ENCODE measurements at places on chromosomes 11 and 22.
A peak's percentile ranks its signal among the peaks of the same experiment; 100 is the strongest.

DNA sequence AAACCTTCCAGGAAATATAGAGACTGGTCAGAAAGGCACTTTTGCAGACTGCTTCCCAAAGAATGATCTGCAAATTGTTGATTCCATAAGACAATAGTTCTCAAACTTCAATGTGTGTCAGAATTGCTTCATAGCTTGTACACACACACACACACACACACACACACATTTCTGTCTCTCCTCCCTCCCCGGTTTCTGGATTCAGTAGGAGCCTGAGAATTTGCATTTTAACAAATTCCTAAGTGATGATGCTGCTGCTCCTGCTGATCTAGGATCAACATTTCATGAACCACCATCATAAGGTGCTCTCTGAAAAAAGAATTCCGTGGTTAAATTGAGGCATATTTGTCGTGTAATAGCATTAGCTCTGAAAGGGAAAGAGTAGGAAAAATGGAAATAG is 35.3 kb upstream of the FZD4 start:
- no peak for DNase-seq

DNA sequence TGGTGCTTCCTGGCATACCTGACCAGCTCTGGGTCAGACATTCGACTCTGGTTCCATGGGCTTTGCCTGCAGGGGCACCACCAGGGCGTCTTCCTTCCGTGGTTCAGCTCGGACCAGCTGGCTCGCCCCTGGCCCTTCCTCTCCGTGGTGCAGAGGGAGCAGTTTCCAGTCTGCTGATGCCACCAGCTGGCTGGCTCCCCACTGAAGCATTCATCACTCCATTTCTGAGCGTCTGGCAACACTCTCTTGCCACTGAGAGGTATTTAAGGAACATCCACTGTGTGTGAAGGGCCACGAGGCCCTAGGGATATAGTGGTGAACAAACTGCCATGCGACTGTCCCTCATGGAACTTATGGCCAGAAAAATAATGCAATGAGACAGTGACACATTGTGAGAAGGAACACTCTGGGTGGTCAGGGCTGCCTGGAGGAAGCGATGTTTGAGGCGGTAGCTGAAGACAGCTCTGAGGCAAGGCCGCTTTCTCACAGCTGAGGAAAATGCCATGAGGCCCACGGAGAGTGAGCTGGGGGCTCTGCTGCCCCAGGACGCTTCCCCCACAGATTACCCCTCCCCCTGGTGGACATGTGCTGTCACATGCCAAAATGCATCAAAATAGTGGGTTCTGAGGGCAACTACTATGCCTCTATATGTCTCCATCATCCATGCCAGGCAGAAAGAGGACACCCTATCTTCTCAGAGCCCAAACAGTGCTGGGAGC is 44.9 kb upstream of the ARFGAP3 start:
- DNase-seq = no peak

- no peak for DNase-seq
Observed at GRCh38 chr22:35578836-35579575, 38.1 kb downstream of the MB start.

DNA sequence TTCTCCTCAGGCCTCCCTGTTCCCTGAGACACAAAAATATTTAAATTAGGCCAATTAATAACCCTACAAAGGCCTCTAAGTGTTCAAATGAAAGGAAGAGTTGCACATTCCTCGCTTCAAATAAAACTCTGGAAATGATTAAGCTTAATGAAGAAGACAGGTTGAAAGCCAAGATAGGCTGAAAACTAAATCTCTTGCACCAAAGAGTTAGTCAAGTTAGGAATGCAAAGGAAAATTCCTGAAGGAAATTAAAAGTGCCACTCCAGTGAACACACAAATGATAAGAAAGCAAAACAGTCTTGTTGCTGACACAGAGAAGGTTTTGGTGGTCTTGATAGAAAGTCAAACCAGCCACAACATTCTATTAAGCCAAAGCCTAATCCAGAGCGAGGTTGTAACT is 574.4 kb downstream of the OPCML start:
- DNase-seq = no peak

GRCh38 chr11:110857892-110858546 is 145.8 kb upstream of the ARHGAP20 start:
- no peak for DNase-seq

DNA sequence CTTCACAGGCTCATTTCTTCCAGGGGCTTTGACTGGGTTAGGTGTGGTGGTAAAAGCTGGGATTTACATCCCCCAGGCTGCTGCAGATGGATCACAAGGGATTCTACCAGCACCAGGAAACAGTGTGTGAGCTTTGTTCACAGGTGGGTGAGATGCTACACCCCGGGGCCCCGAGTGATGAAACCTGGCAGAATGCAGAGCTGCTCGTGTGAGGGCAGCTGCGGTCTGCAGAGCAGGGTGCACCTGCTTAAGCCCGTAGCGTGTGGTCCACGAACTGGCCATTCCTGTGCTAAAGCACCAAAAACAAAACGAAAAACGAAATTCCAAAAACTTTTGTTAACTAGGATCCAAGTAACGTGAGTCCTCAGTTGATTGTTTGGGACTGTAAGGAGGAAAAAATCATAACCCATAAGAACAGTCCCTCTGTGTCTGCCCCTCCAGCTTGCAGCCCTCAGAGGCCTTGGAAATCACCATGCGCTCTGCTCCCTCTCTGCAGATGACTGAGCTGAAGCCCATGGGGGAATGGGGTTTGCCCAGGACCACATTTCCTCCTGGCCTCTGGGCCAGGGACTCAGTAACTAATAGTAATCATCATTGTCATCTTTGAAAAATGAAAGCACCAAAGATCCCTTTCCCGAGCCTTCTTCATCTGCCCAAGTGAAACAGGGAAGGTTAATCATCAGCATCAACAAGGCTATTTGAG is 24.6 kb downstream of the ELF5 start:
- DNase-seq = no peak

- DNase-seq = no peak
Observed at GRCh38 chr11:61923166-61924063, 6.0 kb upstream of the RAB3IL1 start.

- DNase-seq = no peak
Observed at GRCh38 chr11:68338051-68338780, 25.8 kb downstream of the LRP5 start.

- no peak for DNase-seq
Observed at GRCh38 chr22:37832022-37832857, 9.1 kb downstream of the GALR3 start.

DNA sequence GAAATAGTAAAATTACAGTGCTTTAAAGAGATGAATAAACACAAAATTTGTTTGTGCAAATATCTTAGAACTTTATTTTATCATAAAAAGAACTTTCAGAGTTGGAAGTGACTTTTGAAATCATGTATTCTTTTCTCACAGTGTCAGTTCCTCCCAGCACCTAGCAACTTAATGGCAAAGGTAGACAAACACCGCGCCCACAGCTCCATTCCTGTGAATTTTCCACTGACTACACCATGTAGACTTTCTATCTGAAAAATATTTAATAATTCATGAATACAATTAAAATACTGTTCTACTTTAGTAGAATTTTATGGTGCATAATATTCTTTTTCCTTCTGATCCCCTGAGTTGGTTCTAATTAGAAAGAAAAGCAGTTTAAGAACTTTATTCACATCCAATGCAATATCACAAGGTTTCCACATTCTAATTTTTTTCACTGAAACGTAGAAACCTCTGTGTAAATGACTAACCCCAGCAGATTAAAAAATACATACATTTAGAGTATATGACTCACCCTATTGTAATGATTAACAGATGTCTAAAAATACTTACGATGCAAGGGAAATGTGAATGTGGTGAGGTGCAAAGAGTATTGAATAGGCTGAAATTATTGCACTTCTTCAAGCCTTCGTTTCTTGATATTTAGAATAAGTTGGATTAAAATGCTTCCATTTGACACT is 218.2 kb upstream of the CCDC179 start:
- DNase-seq = no peak

GRCh38 chr11:19389787-19390303 is 149.1 kb upstream of the E2F8 start:
- DNase-seq = no peak

- no peak for DNase-seq
Observed at GRCh38 chr11:108398439-108398838, 68.9 kb downstream of the C11orf65 start.

- DNase-seq = no peak
Observed at GRCh38 chr11:78801161-78801884, 226.7 kb upstream of the NARS2 start.

GRCh38 chr11:12534549-12534948 is 139.7 kb upstream of the TEAD1 start:
- DNase-seq = no peak

GRCh38 chr11:123753110-123753509 is 1.2 kb downstream of the OR6X1 start:
- DNase-seq = no peak

- no peak for DNase-seq
Observed at GRCh38 chr11:15805726-15806125, 550.6 kb downstream of the SOX6 start.

DNA sequence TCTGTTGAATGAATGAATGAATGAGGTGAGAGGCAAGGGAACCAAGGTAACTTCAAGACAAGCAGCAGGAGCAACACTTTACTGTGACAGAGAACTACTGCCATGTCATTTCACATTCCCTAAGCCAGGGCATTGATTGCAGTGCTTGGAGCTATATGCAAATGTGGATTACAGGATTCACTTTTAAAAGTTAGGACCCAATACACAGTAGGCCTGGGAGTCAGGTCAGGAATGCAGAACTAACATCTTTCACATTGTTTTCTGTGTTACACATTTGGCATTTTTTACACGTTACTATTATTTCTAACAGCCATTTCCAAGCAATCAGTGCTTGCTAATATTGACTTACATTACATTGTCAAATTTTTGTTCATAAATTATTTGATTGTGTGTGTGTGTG is 26.2 kb upstream of the ME3 start:
- DNase-seq = no peak

DNA sequence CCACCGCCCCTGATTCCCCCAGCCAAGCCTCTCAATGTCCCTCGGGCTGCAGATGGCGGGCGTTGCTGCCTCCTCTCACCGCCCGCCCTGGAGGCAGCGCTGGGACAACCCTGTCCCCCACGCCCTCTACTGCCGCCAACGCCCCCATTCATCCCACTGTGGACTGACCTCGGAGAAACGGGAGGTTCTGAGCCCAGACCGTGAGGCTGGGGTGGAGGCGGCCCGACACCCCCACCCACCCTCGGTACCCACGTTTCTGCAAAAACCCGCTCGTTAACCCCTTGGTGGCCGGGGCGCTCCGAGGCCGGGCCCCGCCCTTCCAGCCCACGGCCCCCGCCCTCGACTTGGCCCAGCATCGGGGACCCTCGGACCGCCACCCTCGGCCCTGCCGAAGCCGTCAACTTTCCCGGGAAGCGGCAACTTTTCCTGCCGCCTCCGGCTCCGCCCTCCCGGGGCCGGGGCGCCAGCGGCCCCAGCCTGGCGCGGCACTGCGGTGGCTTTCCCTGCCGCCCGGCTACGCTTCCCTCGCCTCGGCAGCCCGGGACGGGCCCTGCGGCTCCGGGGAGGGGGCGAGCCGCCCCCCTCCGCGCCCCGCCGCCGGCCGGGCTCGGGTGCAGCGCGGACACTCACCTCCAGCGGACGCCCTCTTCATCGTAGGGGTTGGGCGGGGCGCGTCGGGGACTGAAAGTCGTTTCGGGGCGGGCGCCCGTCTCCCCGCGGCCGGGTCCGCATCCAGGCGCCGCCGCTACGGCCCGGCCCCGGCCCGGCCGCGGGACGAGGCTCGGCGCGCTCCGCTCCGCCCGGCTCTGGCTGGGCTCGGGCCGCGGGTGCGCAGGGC is 458 bp downstream of the RTN4R start:
- no peak for DNase-seq

DNA sequence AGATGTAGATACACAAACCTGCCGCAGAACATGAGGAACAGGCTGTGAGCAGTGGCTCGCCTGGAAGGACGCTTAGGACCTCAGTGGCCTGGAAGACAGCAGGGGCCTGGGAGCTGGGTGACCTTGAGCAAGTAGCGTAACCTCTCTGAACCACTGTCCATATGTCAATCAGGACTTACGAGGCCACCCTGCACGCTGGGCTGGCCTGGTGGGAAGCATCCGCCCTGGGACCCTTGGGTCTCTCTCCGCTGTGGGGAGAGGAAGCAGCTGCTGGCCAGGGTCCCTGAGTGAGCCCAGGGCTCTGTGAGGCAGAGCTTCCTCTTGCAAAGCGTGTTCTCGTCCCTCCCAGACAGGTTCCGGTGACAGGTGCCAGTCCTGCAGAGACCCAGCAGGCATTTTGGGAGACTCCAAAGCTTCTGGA is 14.0 kb upstream of the EHD1 start:
- no peak for DNase-seq

- no peak for DNase-seq
Observed at GRCh38 chr11:21635394-21636145, 557.3 kb upstream of the ANO5 start.

DNA sequence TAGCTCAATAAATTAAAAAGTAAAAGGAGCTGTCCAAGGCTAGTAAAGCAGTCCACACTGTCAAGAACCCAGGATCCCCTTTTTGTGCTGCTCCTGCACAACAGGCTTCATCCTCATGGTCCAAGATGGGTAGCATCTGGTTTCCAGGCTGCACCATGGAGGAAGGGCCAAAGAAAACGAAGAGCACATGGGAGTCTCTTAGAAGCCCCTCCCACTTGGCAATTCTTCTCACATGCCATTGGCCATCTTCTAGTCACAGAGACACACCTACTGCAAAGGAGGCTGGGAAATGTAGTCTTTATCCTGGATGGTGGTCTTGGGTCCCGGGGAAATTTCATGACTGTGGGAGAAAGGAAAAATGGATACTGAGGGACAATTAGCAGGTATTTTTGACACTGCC is 37.8 kb downstream of the PRR5L start:
- DNase-seq = peak; percentile 28

DNA sequence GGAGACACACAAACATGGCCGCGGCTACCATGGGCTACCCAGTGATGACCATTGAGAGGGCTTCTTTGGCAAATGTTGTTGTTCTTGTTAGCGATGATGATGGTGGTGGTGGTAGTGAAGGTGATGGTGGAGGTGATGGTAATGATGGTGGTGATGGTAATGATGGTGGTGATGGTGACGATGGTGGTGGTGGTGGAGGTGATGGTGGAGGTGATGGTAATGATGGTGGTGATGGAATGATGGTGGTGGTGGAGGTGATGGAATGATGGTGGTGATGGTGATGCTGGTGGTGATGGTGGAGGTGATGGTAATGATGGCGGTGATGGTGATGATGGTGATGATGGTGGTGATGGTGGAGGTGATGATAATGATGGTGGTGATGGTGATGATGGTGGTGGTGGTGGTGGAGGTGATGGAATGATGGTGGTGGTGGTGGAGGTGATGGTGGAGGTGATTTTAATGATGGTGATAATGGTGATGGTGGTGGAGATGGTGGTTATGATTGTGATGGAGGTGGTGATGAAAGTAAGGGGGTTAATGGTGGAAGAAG is 16.3 kb upstream of the WNT7B start:
- DNase-seq = no peak

- DNase-seq = no peak
Observed at GRCh38 chr11:57082125-57082524, 93.4 kb downstream of the OR5AK2 start.

GRCh38 chr11:66491315-66491935 is 11.2 kb downstream of the DPP3 start:
- no peak for DNase-seq

GRCh38 chr22:30211124-30211820 is 35.3 kb downstream of the LIF start:
- no peak for DNase-seq

- DNase-seq = no peak
Observed at GRCh38 chr11:35947437-35947836, 3.6 kb downstream of the LDLRAD3 start.

Measured in NCI-H1930 (cell line).